LNCaP clone FGC (cell line): ENCODE measurements at places on chromosomes 2 and 18.
A peak's percentile ranks its signal among the peaks of the same experiment; 100 is the strongest.

GRCh38 chr2:156327835-156328695 lies 4.5 kb downstream of the NR4A2 start:
- no peak for DNase-seq

DNA sequence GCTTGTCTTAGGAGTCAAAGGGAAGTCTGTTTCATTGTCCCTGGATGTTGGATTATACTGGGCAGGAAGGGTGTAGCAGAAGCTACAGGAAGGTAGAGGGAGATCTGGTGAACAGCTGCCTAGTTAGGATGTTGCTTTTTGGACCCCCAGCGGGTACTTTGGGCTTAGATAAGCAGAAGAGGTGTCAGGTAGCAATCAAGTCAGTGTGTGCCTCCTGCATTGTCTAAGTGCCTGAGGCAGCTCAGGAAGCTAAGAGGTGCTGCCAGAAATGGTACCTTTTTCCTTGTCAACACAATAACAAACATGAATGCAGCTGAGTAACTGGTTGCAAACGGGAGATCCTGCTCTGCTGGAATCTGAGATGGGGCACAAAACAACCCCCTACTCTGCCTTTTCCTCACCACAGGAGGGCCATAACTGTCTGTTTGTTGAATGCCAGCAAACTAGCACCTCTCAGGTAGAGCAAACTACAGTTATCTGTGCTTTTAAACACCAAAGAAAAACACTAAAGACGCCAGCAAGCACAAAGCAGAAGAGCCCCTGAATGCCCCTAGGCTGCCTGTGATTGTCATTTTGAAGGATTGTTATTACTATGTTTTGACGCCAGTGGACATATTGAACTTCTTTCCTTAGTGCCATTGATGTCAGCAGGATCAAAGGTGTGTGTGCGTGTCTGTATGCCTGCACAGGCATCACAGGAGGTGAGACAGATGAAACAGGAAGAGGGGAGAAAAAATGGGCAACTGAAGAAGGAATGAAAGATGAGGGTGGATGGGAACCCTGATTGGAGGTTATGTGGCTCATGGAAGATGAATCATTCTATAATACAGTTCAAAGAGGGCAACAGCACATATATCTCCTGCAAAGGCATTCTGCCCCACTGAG lies 151.4 kb downstream of the ETAA1 start:
- DNase-seq, result no peak

- DNase-seq, result no peak
Observed at GRCh38 chr18:36350839-36351469, 53.4 kb downstream of the FHOD3 start.

- DNase-seq, result no peak
Observed at GRCh38 chr2:71613953-71614925, 160.9 kb downstream of the DYSF start.

- no peak for DNase-seq
Observed at GRCh38 chr2:80496346-80496745, 191.8 kb upstream of the LRRTM1 start.

DNA sequence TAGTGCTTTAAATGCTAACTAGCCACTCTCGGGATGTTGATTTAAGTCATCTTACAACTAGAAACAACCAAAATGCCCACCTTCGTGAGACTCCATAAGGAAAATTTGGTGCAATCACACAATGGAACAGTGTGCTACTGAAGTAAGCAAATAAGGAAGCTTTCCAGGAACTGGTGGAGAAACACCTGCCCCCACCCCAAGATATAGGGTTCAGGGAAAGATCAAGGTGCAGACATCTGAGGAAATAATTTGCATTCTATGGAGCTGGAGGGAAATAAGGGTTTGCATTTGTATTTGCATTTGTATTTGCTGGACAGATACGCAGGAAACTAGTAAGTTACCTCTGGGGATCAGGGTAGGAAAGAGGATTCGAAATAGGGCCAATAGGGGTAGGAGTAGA lies 90.9 kb downstream of the ACAA2 start:
- DNase-seq, result no peak

- DNase-seq, result no peak
Observed at GRCh38 chr2:10846110-10846861, 33.7 kb upstream of the PDIA6 start.

- no peak for DNase-seq
Observed at GRCh38 chr2:15639323-15640251, 47.9 kb downstream of the DDX1 start.

- no peak for DNase-seq
Observed at GRCh38 chr2:57044931-57045635, 861.3 kb downstream of the CCDC85A start.

DNA sequence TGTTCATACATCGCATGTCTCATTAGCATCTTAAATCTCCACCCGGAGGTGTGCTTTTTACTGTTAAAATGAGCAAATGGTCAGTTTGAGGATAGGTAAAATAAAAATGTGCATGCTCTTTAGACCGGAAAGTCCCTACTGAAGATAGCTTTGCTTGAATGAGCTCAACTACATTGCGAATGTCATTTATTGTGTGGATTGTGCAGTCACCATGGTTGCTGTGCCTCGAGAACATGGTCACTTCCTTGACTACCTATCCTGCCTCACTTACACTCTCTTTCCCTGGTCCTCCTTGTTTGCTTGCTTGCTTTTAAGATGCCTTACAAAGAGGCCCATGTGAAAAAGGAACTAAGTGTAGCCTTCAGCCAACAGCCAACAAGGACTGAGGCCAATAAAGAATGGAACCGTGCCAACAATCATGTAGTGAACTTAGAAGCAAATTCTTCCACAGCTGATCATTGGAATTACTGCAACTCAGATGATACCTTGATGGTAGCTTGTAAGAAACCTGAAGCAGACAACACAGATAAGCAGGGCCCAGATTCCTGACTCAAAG lies 72.2 kb upstream of the BARD1 start:
- peak; percentile 58 for DNase-seq

- no peak for DNase-seq
Observed at GRCh38 chr2:205170399-205170798, 511.9 kb upstream of the NRP2 start.

- DNase-seq, result no peak
Observed at GRCh38 chr2:201933792-201934237, 99.8 kb upstream of the FZD7 start.

GRCh38 chr2:175579646-175580045 lies 398.1 kb upstream of the ATP5MC3 start:
- no peak for DNase-seq

GRCh38 chr18:79050005-79050404 lies 19.2 kb upstream of the ATP9B start:
- no peak for DNase-seq

DNA sequence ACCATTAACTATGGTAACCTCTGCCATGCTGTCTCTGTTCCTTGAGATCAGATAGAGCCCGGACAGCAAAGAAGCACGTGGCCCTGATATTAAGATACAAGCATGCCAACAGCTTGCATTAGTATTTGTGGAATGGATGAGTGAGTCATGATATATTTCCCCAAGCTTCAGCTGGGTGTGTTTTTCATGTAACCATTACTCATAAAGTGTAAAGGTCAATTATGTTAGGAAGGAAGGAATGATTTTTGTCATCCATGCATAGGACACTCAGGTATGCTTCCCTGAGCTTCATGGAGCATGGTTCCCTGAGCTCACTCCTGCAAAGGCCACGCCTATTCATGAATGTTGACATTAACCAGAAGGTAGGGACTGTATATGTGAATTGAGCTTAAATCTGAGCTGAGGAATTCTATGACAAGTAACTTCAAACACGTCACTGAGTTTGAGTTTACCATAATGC lies 74.6 kb downstream of the ARL4C start:
- no peak for DNase-seq

GRCh38 chr2:120523766-120524165 lies 177.8 kb downstream of the INHBB start:
- no peak for DNase-seq

GRCh38 chr18:33906046-33906445 lies 318.7 kb downstream of the NOL4 start:
- DNase-seq, result no peak
